ENCODE measurements at places on chromosomes 5 and 9. TPM values are rescaled to one million over a fixed set of nuclear protein-coding genes. Genes with fewer than 3 reads are reported as not detected.

DNA sequence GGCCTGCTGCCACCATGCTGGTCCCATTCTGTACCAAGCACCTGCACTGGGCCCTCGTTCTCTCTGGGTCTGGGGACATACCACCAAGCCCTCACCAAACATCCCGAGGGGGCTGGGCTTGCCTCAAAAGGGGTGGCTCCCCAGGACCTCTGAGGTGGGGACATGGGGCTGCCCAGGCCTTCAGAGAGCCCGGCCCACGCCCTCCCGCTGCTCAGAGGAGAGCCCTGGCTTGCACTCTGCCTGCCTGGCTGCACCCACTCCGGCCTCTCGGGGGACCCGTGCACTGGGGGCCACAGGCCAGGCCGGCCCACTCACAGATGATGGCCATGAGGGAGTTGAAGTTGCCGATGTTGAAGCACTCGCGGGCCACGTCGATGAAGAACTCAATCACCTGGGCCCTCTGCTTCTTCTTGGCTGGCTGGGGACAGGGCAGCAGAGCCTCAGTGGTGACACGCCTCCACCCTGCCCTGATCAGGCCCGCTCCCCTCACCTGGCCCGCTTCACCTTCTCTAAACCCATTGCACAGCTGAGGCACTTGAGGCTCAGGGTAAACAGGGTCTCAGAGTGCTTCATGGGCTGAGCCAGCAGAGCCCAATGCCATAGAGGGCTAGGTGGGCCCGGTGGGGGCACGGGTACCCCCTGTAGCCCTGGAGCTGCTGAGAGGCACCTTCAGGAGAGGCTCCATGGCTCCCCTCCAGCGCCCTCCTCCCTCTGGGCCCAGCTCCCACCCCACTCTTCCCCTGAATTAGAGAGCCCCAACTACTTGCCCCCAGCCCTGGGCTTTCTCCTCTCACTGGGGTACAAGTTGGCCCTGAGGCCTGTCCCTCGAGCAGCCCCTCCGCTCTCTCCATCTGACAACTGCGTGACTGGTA, 47.7 kb upstream of the RNF130 start:
- DNase-seq = no peak

GRCh38 chr5:125470280-125470902, 724.0 kb upstream of the ZNF608 start:
- DNase-seq = no peak

- peak; percentile 9 for DNase-seq
Observed at GRCh38 chr5:154519359-154519758, 41.3 kb upstream of the HAND1 start.

DNA sequence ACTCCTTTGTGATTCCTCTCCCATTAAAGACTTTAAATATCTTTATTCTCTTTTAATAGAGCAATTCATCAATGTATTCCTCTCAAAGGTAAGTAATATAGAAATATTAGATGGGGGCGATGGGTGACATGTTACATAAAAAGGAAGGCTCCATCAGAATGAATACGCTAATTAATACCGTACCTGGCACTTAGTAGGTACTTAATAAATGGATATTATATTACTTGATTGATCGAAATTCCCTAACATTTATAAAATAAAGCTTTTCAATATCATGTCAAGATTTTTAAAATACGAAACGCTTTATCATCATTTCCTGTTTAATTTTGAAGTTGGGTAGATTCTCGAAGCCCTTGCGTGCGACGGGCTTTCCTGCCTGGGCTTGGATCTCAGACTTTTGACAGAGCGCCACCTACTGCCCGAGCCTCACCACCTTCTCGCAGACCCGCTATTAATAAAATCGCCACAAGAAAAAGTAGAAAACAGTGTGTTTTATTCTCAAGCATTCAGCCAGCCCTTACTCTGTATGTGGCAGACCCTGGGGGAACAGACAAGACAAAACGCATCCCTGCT, 99.4 kb downstream of the C5orf15 start:
- DNase-seq = peak; percentile 73

GNE gene
- 32.4 TPM for total RNA-seq

DNA sequence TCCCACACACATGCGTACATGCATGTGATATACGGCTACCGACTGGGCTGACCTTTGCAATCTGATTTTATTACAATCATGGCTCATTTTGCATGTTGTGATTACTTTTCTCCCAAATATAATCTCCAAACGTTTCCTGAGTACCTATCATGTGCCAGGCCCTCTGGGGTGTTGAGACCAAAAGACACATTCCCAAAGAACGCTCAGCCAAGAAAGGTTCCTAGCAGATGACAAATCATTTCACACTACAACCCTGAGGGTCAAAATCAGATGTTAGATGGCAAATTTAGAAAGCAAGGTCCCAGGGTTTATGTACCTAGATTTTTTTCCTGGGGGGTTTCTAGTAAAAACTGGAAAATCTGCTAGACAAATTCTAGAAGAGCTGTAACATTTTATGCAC, 32.4 kb upstream of the SLC25A51 start:
- no peak for DNase-seq

DNA sequence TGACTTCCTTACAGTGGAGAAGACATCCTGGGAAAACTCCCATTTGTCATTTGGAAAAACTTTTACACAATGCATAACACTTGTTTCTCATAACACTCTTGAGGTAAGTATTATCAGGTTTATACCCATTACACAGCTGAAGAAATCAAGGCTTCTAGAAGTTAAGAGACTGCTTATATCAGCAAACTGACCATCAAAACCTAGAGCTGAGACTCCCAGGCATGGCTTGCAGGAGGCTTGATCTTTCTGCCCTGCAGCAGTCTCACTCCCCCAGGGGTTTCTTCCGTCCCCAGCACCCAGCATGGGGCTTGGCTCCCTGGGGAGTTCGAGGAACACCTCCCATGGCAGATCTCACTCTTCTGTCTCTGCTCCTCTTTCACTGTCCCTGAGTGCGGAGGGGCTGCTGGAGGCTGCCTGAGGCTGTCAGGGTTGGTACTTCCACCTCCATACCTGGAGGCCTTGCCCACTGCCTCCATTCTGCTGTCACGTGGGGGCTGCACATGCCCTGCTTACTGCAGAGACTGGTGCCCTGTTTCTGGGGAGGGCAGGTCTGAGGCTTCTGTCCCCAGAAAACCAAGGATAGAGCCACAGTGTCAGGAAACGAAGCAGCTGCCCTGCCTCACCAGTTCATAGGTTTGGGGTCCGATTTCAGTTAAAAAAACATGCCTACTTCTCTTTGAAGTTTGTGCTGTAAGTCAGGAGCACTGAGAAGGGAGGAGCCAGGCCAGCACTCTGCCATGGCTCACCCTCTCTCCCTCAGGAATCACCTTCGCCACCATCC, 202.5 kb downstream of the PAX5 start:
- no peak for DNase-seq

DNA sequence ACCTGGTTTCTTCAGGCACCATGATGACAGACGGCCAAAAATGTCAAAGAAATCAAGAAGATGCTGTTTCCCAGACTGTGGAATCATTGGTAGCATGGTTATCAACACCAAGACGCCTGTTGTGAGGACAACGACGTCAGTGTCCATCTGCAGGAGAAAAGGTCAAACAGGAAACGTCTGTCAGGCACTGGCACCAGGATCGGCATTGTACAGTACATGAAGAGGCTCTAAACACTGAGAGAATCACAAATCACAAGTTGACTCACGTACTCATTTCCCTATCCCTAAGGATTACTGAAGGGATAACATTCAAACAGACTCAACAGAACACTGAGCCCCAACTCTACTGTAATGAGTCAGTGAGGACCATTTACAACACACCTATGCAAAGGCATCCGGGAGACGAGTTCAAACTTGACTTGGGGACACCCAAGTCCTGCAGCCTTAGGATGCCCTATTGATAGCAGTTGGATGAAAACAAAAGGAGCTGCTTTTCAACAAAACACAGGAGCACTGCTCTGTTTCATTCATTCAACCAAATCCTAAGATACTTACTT, 21.0 kb downstream of the TSC1 start:
- peak; percentile 66 for DNase-seq

PCDHA9 gene
- total RNA-seq = under 0.01 TPM

DNA sequence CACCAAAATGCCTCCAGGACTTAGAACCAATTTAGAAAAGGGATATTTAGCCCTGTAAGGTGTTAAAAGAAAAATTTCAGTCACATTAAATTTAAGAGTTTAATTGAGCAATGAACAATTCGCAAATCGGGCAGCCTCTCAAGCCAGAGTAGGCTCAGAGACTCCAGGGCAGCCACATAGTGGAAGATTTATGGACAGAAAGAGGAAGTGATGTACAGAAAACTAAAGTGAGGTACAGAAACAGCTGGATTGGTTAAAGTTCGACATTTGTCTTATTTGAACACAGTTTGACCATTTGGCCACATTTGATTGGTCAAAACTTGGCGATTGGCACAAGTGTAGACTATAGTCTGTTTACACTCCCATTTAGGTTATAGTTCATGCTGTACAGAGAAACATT, 525.9 kb upstream of the ZNF608 start:
- DNase-seq = no peak

LHX2 gene
- total RNA-seq = not detected

DNA sequence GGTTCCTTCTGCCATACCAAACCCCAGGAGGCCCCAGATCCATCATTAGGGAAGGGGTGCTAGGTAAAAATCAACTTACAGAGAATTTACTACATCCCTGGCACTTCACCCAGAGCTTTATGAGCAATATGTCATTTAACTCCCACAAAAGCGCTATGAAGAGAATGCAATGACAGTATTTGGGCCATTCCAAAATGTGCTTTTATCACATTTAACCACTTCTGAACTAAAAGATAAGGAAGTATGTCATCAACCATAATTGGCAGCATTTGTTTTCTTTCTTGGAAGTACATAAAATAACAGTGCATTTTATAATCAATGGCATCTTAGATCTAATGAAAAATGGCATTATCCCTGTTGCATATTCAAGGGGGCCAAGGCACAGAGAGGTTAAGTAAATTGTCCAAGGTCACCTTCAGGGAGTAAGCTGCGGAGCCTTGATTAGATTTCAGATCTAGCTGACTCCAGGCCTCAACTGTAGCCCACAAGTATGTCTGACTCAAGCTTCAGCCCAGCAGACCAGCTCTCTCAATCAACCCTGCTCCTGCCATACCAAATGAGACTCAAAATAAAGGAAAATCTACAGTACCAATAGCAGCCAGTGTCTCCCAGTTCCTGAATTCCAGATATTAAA, 16.5 kb downstream of the SH3TC2 start:
- DNase-seq = no peak

DNA sequence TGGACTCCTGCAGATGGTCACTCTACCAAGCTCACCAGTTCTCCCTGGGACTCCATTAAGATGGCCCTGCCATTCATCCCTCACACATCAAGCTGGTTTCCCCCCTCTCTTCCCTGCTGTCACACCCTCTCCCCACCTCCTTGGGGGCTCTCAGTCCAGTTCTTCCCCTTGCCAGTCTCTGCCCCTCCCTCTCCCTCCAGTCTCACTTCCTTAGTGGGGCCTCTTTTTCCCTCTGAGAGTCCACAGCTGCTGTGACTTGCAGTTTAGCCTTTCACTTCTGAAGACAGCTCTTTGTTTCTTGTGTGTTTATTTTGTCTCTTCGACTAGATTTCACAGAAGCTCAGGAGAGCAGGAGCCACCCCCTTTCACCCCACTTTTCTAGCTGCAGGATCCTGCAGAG, 10.5 kb downstream of the DOCK2 start:
- DNase-seq = no peak

DNA sequence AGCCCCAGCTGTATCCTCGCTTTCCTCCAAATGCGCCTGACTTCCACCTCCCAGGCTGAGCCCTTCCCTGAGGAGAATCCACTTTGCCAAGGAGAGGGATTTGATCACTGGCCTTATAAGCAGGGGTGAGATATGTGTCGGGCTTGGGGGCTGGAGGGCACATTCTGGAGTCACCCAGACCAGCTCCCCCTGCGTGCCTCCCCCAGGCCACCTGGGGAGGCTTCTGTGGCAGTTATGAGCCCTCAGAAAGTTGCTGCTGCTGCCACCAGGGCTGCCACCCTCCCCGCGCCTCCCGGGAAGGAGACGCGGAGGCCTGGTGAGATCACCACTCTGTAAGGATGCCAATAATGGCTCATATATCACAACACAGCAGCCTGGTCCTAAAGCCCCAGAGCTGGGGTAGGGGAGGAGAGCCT, 211.5 kb downstream of the PAPPA start:
- peak; percentile 73 for DNase-seq

GADD45G gene
- total RNA-seq = 0.64 TPM

TTC23L gene
- not detected for total RNA-seq

ATOX1 gene
- 44.9 TPM for total RNA-seq

DNA sequence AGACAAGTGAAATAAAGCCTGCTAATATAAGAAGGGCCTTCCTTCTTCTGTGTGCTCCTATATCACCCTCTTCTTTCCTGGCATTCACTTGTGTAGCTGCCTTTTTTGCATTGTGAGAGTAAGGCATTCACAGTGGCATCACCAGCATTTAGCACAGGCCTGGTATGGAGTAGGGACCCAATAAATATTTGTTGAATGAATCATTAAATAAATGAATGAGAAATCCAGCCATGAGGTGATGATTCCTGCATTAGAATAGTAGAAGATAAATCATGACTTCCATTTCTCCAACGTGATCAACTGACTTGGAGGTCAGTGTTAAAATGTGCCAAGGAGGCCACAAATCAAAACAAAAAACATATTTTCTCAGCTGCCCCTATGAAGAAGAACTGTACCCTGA, 3.9 kb downstream of the PLPPR1 start:
- DNase-seq = no peak

- no peak for DNase-seq
Observed at GRCh38 chr5:163303718-163304117, 133.7 kb upstream of the CCNG1 start.

DNA sequence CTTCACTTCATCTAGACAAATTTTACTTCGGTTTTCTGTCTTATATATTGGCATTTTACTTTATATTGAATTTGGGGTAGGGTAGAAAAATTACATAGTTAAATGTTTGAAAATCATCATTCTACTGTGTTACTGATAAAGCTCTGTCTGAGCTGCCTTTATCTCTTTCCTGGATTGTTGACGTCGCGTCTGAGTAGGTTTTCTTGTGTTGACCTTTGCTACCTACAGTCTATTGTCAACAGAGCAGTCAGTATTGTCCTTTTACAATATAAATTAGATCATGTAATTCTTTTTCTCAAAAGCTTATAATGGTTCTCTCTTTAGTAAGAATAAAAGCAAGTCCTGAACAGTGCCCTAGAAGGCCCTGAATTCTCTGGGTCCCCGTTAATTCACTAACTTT, 128.2 kb downstream of the HACD4 start:
- no peak for DNase-seq

ATP10B gene
- not detected for total RNA-seq

CRAT gene
- total RNA-seq = 38.7 TPM

ARL14EPL gene
- not detected for total RNA-seq

GRCh38 chr5:121805911-121806310, 45.8 kb upstream of the FTMT start:
- DNase-seq = peak; percentile 2
